ENCODE measurements at places on chromosomes 7 and 10.

DNA sequence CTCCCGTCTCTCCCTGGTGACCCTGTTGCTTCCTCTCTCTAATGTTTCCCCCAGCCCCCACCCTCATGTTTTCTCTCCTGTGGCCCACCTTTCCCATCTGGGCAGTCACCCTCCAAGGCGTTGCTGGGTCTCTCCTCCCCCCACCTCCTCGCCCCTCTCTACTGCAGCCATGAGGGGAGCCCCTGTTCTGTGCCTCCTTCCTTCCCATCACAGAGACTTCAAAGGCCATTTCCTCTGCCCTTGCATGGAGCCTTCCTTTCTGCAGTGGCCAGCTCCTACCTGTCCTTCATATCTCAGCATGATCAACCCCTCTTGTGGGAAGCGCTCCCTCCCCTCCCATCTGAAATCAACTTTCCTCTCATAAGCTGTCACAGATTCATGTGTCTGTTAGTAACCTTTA, 194.0 kb upstream of the PRSS58 start:
- no peak for DNase-seq

DNA sequence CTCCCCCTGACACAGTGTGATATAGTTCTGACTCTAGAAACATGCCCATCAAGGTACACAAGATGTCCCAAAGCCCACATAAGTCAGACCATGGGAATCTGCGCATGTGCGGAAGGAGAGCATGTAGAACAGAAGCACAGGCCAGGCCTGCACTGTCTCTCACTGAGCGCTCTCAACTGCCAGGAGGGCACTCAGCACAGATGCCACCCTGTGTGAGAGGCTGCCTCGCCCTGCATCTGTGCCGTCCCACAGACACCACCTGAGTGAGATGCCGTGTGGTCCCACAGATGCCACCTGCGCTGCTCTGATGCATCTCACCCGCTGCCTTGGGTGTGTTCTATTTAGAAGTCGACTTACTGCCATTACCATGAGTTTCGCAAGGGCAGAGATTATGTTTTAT, 98.4 kb downstream of the VOPP1 start:
- no peak for DNase-seq

DNA sequence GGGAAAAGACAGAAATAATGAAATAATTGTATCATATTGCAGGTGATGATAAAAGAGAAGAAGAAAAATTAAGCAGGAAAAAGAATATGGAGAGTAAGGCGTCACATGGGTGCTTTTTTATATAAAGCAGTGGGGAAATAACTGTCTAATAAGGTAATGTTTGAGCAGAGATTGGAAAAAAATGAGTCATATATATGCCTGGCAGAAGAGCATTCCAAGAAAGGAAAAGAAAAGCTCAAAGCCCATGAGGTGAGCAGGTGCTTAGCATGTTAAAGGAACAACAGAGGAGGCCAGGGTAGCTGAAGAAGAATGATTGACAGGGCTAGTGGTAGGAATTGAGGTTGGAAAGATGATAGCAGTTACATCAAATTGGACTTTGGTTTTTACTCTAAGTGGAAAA, 739.5 kb downstream of the SORCS1 start:
- no peak for DNase-seq

DNA sequence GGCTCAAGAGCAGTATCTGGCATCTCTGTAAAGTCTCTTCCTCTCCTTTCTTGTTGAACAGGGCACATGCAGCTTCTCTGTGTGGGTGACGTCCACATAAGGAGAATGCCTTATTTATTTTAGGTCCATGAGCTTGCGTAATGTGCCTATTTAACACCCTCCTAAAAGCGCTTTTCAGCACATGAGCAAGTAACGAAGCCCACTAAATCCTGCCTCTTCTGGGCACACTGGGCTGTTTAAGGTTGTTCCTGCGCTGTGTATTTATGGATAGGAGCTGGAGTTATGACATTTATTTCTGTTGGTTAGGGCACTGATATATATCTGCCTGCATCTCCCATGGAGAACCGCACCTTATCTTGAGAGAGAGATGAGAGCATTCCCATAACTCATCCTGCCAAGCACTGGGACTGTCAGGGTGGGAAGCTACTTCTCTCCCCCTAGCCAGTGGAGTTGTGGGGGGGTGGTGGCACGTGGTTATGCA, 76.1 kb downstream of the LRRC4 start:
- no peak for DNase-seq

- no peak for DNase-seq
Observed at GRCh38 chr7:44466300-44467216, 23.9 kb downstream of the NUDCD3 start.
